Ovary (tissue), 10 donors: ENCODE measurements at places on chromosomes 6 and 20. TPM values are rescaled to one million over a fixed set of nuclear protein-coding genes. Genes with fewer than 3 reads are reported as not detected.

- H3K4me1 ChIP-seq = peaks cover 4% of the 10 kb centered on the region
- no peaks in the 10 kb centered on the region for H3K36me3 ChIP-seq
- no peak overlapping the region for H3K4me3 ChIP-seq
- H3K27ac ChIP-seq = no peak overlapping the region
These were observed 123.7 kb downstream of the TMEM200A start for GRCh38 chr6:130489514-130489913.

- H3K4me3 ChIP-seq = no peak overlapping the region
- peaks cover 1% of the 10 kb centered on the region for H3K4me1 ChIP-seq
- no peak for DNase-seq
These were observed 85.0 kb upstream of the CEP85L start for GRCh38 chr6:118736440-118736839.

- H3K27me3 ChIP-seq = no peaks in the 10 kb centered on the region
- H3K36me3 ChIP-seq = no peaks in the 10 kb centered on the region
- peaks cover 1% of the 10 kb centered on the region for H3K4me1 ChIP-seq
- H3K4me3 ChIP-seq = no peak overlapping the region
These were observed 430.1 kb upstream of the JAG1 start for GRCh38 chr20:11103866-11104265.

DNA sequence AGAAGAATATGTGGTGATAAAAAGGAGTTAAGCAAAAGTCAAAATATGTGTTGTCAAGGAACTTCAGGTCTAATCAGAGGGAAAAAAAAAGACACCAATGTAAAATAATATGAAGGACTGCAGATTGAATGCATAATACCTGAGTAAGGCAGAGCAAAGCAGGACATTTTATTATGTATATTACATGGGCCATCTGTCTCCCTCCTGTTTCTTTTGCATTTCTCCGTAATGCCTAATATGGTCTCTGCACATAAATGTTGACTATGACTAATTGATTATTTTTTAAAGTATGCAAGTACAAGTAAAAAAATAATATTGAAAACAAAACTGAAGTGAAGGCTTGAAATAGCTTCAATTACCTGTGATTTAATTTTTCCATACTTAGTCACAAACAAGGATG lies 384.7 kb upstream of the MAN1A1 start:
- no peaks in the 10 kb centered on the region for H3K27me3 ChIP-seq
- H3K4me3 ChIP-seq = no peak overlapping the region
- no peaks in the 10 kb centered on the region for H3K4me1 ChIP-seq

DNA sequence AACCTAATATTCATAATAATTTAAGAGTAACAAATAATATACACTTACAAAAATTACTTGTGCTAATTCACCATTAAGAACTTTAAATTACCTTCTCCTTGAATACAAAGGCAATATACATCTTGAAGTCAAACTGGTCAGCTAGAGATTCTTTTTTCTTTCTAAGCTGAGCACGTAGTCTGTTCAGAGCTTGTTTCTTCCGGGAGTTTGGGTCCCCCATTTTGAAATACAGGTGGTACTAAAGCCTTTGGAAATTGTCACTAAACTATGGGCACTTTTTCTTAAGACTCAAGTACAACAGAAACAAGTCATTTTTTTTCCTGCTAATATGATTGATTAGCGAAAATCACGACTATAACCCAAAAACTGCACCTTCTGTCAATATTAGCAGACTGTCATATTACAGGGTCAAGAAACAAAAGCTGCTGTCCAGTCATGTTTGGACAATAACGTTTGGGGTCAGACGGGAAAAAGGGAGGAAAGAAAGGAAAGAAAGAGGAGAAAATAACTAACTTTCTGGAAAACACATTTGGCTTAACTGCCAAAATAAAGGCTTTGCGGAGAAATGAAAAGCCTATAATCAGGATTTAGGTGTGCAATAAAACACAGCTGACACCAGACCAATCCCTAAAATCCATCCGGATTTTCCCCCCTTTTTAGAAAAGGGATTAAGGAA lies 367 bp downstream of the C6orf62 start:
- H3K27me3 ChIP-seq = no peaks in the 10 kb centered on the region
- H3K4me3 ChIP-seq = peak overlapping the region; percentile 98
- no peak for DNase-seq
- H3K4me1 ChIP-seq = peaks cover 6% of the 10 kb centered on the region

- H3K27ac ChIP-seq = no peak overlapping the region
- DNase-seq = no peak
- no peaks in the 10 kb centered on the region for H3K36me3 ChIP-seq
- no peaks in the 10 kb centered on the region for H3K27me3 ChIP-seq
- peaks cover 6% of the 10 kb centered on the region for H3K4me1 ChIP-seq
These were observed 237.7 kb downstream of the ARHGAP18 start for GRCh38 chr6:129472239-129472638.

- H3K4me1 ChIP-seq = no peaks in the 10 kb centered on the region
- H3K27ac ChIP-seq = no peak overlapping the region
- no peak overlapping the region for H3K4me3 ChIP-seq
- no peak for DNase-seq
These were observed 73.4 kb downstream of the PRDM1 start for GRCh38 chr6:106159531-106159940.

DNA sequence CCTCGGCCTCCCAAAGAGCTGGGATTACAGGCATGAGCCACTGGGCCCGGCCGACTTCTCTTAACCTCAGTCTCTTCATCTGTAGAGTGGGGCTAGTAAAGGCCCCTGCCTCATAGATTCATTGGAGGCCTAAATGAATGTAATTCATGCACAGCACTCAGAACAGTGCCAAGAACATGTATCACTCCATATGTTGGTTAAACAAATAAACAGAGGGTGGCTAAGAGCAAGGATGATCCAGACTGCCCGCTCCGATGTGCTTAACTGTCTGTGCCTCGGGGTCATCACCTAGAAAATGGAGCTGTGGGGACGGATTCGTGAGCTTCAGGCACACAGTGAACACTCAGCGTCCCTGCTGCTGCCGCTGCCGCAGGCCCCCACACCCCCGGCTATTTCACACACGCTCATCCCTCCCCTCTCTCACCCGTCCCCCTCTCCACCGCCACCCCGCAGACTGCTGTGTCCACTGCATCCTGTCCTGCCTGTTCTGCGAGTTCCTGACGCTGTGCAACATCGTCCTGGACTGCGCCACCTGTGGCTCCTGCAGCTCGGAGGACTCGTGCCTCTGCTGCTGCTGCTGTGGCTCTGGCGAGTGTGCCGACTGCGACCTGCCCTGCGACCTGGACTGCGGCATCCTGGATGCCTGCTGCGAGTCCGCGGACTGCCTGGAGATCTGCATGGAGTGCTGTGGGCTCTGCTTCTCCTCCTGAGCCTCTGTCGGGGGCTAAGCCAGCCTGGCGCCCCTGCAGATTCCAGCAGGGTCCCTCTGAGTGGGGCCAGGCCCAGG lies 14.8 kb downstream of the MDFI start:
- no peaks in the 10 kb centered on the region for H3K36me3 ChIP-seq
- DNase-seq = no peak
- no peak overlapping the region for H3K4me3 ChIP-seq
- no peaks in the 10 kb centered on the region for H3K27me3 ChIP-seq
- H3K4me1 ChIP-seq = no peaks in the 10 kb centered on the region
- H3K27ac ChIP-seq = no peak overlapping the region

- H3K4me1 ChIP-seq = no peaks in the 10 kb centered on the region
- H3K27ac ChIP-seq = no peak overlapping the region
- no peak for DNase-seq
These were observed 12.8 kb downstream of the ME1 start for GRCh38 chr6:83417880-83418663.

Gene CFB
- polyA plus RNA-seq = 19.1 TPM

GRCh38 chr6:11139051-11139960 lies 27.8 kb upstream of the ERVFRD-1 start:
- no peaks in the 10 kb centered on the region for H3K27me3 ChIP-seq
- DNase-seq = no peak
- no peaks in the 10 kb centered on the region for H3K4me1 ChIP-seq
- H3K27ac ChIP-seq = no peak overlapping the region
- H3K36me3 ChIP-seq = no peaks in the 10 kb centered on the region
- H3K4me3 ChIP-seq = no peak overlapping the region

DNA sequence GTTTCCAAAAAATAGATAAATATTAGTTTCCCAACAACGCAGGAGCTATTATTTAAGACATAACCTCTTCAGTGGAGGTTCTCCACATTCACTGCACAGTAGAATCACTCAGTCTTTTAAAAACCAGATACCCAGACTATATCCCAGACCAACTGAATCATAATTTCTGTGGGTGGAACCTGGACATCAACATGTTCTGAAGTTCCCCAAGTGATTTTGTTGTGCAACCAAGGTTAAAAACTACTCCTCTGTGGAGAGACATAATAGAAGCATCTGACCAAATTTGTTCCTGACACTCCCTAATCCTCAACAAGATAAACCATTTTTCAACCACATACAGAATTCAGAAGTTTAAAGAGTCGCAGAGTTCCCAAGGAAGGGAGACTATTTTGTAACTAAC lies 42.3 kb downstream of the STK38 start:
- H3K27ac ChIP-seq = no peak overlapping the region
- no peaks in the 10 kb centered on the region for H3K4me1 ChIP-seq
- H3K4me3 ChIP-seq = no peak overlapping the region

DNA sequence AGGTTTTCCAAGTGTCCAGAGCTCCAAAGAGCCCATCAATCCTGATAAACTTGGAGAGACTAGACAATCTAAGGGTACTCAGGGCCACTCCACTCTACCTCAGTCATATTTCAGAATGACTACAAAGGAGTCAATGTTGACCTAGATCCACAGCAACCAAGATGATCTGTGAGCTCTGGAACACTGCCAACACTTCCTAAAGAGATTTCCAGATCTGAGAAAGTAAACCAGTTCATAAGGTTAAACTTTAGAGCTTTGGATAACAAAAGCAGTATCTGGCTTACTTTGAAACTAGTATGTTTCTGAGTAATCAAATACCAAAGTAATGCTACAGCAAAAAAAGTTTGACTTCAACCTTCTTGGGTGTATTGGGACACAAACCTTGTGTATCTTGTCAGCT lies 122.7 kb downstream of the BTBD9 start:
- no peak overlapping the region for H3K4me3 ChIP-seq
- peaks cover 6% of the 10 kb centered on the region for H3K4me1 ChIP-seq
- no peaks in the 10 kb centered on the region for H3K27me3 ChIP-seq
- H3K36me3 ChIP-seq = no peaks in the 10 kb centered on the region
- no peak for DNase-seq
- no peak overlapping the region for H3K27ac ChIP-seq

GRCh38 chr6:133097208-133097607 lies 143.9 kb upstream of the EYA4 start:
- no peaks in the 10 kb centered on the region for H3K36me3 ChIP-seq
- H3K27me3 ChIP-seq = no peaks in the 10 kb centered on the region
- no peak overlapping the region for H3K4me3 ChIP-seq
- no peak overlapping the region for H3K27ac ChIP-seq
- H3K4me1 ChIP-seq = no peaks in the 10 kb centered on the region

DNA sequence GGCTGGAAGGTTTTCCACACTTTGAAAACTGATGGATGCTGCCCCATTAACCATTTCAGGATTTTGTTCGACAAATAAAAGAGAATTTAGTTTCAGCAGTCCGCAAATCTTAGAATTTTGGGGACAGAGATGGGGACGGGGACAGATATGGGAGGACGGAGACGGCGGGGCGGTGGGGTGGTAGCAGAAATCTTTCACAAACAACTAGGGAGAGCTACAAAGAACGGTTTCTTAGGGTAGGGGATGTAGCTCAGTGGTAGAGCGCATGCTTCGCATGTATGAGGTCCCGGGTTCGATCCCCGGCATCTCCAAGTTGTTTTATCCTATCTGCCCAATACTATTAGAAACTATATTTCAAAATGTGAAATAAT lies 15.1 kb downstream of the HMGN4 start:
- no peaks in the 10 kb centered on the region for H3K27me3 ChIP-seq
- H3K4me3 ChIP-seq = peak overlapping the region; percentile 46
- peak overlapping the region; percentile 64 for H3K27ac ChIP-seq

GRCh38 chr6:125054331-125054730 lies 92.1 kb downstream of the RNF217 start:
- no peak overlapping the region for H3K4me3 ChIP-seq
- no peak for DNase-seq
- H3K27ac ChIP-seq = no peak overlapping the region
- no peaks in the 10 kb centered on the region for H3K27me3 ChIP-seq
- H3K36me3 ChIP-seq = no peaks in the 10 kb centered on the region
- no peaks in the 10 kb centered on the region for H3K4me1 ChIP-seq

Gene RAD21L1
- not detected for polyA plus RNA-seq

- DNase-seq = no peak
- no peaks in the 10 kb centered on the region for H3K36me3 ChIP-seq
- H3K4me1 ChIP-seq = peaks cover 6% of the 10 kb centered on the region
- H3K27ac ChIP-seq = no peak overlapping the region
These were observed 151.1 kb downstream of the TMEM242 start for GRCh38 chr6:157172231-157172701.

- no peaks in the 10 kb centered on the region for H3K36me3 ChIP-seq
- no peak for DNase-seq
- no peaks in the 10 kb centered on the region for H3K27me3 ChIP-seq
- H3K27ac ChIP-seq = no peak overlapping the region
These were observed 59.0 kb downstream of the SGK1 start for GRCh38 chr6:134258849-134259306.

- no peak for DNase-seq
- H3K4me1 ChIP-seq = no peaks in the 10 kb centered on the region
- H3K36me3 ChIP-seq = no peaks in the 10 kb centered on the region
- H3K27ac ChIP-seq = no peak overlapping the region
These were observed 326.5 kb upstream of the RUNX2 start for GRCh38 chr6:45001663-45002062.

- no peaks in the 10 kb centered on the region for H3K4me1 ChIP-seq
- DNase-seq = no peak
- H3K27me3 ChIP-seq = no peaks in the 10 kb centered on the region
- H3K27ac ChIP-seq = no peak overlapping the region
- no peaks in the 10 kb centered on the region for H3K36me3 ChIP-seq
- H3K4me3 ChIP-seq = no peak overlapping the region
These were observed 39.1 kb upstream of the ANKRD60 start for GRCh38 chr20:58267389-58268215.

DNA sequence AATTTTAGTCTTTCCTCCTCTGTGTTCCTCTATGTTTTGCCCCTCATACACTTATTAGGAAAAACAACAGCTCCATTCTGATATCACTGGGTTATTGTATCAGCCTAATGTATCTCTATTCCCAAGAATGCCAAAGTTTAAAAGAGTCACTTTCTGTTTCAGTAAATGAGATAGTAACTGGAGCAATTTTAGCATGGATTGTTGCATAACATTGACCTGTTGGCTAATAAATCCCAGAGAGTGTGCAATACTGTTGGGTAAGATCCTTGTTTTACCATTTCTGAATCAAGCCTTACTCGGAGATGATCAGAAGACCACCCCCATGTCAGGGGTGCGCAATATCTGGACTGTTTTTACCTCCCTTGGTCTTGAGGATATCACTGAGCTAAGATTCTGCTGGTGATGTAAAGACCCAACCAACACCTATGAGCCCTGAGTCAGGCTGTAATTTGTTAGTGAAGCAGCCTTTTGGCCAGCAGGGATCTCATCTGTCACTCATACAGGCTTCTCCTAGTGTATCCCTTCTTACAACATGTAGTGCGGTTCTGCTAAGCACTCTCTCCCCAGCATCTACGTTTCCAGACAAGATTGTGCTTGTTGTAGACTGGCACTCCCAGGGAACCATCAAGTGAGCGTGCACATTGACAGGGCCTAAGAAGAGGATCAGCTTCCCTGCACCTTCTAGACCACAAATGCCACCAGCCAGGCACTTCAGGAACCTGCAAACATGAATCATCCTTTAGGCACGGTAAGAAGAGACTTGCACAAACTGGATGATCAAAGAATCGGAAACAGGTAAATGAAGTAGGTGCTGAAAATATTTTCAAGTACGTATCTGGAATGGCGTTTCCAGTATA lies 11.5 kb upstream of the IPCEF1 start:
- H3K27ac ChIP-seq = no peak overlapping the region
- no peaks in the 10 kb centered on the region for H3K4me1 ChIP-seq
- DNase-seq = no peak
- H3K36me3 ChIP-seq = no peaks in the 10 kb centered on the region
